Activated CD4-positive, alpha-beta T cell treated with anti-CD3 and anti-CD28 coated beads for 36 hours (primary cell): ENCODE measurements at places on chromosomes 7 and 10. TPM values are rescaled to one million over a fixed set of nuclear protein-coding genes. Genes with fewer than 3 reads are reported as not detected.

DNA sequence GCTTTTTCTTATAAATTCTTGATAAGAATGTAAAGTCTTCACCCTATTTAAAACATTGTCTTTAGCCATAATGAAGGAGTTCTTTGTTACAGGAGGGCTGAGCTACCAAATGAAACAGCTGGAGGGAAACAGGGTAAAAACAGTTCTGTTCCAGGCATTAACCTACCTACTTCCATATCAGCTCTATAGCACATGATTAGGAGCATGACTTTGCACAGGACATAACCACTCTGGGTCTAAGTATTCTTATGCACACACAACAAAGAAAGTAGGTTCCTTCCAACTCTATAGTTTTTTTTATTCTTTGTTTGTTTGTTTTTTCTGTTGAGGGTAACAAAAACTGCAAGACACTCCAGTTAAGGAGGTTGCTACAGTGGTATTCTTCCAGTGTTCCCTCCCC, 52.7 kb downstream of the SCIN start:
- no peak overlapping the region for H3K27ac ChIP-seq
- no peak for DNase-seq
- H3K36me3 ChIP-seq = no peaks in the 10 kb centered on the region
- no peaks in the 10 kb centered on the region for H3K4me1 ChIP-seq

DNA sequence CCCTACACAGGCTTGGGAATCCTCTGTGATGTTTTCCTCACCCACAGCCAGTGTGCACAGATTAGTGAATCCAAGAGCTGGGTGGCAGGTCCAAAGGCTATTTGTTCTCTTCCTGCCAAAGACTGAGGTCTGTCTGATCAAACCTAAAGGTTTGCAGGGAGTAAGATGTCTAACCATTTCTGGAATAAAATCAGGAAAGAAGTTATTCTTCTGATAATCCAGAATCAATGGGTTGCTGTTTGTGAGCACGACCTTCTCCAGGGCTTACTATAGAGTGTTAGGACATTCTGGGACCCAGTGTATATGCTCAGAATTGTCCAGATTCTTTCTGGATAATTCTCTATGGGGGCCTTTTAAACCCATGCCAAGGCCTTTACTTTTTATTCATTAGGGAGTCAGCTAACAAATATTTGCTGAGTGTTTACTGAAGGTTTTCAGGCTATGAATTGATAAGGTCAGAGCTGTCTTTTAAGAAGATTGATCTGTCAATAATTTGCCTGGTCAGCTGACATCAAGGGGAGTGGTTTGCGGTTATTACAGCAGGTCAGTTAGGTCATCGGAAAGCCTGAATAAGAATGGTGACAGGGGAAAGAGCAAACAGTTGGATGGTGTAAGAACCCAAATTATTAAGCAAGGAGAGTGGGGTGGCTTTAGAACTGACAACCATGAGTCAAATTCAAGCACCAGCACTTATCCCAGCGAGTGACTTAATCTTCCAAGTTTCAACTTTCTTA, 7.5 kb upstream of the TECTB start:
- no peaks in the 10 kb centered on the region for H3K36me3 ChIP-seq
- H3K4me1 ChIP-seq = no peaks in the 10 kb centered on the region
- peaks cover 14% of the 10 kb centered on the region for H3K27me3 ChIP-seq
- H3K27ac ChIP-seq = no peak overlapping the region
- DNase-seq = no peak

GRCh38 chr7:157176771-157177170, 38.0 kb downstream of the UBE3C start:
- H3K36me3 ChIP-seq = peaks cover 35% of the 10 kb centered on the region
- no peaks in the 10 kb centered on the region for H3K4me1 ChIP-seq
- no peak for DNase-seq
- no peak overlapping the region for H3K27ac ChIP-seq

DNA sequence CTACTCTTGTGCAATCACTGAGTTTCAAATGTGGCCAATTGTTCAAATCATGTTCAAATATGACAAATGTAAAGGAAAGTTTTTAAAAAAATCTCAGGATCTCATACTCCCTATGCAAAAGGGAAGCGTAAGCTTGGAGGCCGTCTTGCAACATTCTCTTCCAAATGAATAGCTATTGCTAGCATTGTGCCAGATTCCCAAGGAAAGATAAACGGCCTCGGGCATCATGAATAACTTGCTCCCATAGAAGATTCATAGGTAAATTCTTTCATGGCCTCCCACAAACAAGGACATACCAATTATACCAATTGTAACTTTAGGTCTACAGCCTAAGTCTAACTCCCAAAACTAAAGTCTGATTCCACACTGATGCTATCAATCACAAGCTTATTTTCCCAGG, 416.9 kb downstream of the THSD7A start:
- no peak overlapping the region for H3K4me3 ChIP-seq
- no peak for DNase-seq
- no peak overlapping the region for H3K27ac ChIP-seq
- no peaks in the 10 kb centered on the region for H3K27me3 ChIP-seq
- no peaks in the 10 kb centered on the region for H3K4me1 ChIP-seq

The TMEM236 gene
- 0.05 TPM for total RNA-seq
